Activated T-helper 2 cell treated with anti-CD3 and anti-CD28 coated beads, Interferon-gamma antibody, Interleukin-2, Interleukin-4, amounts not matched to agents 10 μg/mL and 5 μg/mL and 100 μg/mL, durations not matched to agents 14 hours and 24 hours and 36 hours (primary cell): ENCODE measurements at places on chromosomes 11 and 22.

GRCh38 chr11:104127828-104128227 is 36.1 kb downstream of the PDGFD start:
- DNase-seq, result no peak

GRCh38 chr11:96366024-96366423 is 23.0 kb upstream of the MAML2 start:
- no peak for DNase-seq

- DNase-seq, result no peak
Observed at GRCh38 chr11:70661761-70662501, 263.6 kb downstream of the CTTN start.

DNA sequence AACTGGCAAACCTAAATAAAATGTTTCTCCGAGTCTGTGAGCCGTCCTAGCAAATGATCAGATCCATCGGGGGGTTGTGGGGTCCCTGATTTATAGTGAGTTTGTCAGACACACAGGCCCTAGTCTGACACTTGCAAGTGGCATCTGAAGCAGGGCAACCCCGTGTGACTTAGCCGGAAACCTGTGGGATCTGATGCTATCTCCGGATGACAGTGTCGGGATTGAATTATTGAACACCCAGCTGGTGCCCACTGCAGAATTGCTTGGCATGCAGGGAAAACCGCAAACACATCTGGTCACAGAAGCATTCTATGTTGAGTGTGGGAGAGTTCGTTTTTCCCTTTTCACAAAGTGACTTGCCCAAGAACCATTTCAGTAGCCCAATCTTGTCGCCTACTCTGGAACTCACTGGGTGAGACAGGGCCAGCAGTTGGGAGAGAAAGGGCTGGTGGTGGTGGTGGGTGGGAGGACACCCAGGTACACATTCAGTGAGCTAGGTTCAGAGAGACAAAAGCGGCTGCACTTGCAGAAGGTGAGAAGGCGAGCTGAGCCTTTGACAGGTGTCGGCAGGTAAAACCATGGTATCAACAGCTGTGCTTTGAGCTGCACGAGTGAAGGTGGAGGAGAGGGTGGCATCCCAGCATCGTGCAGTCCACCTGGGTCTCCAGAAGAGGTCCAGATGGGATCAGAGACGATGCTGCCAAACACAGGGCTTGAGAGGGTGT is 33.7 kb upstream of the B3GAT1 start:
- DNase-seq, result no peak

DNA sequence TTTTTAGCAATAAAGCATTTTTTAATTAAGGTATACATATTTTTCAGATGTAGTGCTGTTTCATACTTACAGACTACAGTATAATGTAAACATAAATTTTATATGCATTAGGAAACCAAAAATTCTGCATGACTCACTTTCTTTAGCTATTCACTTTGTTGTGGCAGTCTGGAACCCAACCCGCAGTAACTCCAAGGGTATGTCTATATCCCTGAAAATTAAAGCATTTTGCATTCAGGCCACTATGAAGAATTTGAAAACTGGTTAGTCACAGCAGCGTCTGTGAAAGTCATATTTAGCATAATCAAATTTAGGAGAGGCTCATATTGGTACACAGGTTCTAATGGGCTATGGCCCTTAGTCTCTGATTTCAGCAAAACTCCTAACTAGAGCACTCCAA is 46.8 kb downstream of the BBOX1 start:
- no peak for DNase-seq

- no peak for DNase-seq
Observed at GRCh38 chr11:91258876-91259275, 965.7 kb upstream of the FAT3 start.

DNA sequence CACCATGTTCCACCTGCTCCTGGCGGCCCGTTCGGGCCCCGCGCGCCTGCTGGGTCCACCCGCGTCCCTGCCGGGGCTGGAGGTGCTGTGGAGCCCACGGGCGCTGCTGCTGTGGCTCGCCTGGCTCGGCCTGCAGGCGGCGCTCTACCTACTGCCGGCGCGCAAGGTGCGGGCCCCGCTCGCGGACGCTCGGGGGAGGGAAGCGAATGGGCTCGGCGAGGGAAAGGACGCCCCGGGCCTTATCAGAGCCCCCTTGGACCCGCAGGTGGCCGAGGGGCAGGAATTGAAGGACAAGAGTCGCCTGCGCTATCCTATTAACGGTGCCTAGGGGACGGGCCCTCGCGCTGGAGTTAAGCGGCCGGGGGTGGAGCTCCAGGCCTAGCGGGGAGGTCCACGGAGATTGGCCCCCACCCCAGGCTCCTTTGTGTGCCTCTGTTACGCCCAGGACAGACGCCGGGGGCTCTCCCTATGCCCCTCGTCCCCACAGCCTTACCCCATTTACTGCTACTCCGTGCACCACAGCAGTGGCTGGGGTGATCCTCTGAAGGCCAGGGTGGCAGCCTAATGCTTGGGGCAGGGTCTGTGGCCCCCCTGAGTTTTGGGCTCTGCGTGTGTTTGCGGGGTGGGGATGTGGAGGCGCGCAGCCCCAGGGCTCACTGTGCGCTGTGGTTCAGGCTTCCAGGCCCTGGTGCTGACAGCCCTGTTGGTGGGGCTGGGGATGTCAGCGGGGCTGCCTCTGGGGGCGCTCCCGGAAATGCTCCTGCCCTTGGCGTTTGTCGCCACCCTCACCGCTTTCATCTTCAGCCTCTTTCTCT is 1.1 kb downstream of the TM7SF2 start:
- DNase-seq, result peak; percentile 73

GRCh38 chr11:47981667-47982404 is 1.5 kb downstream of the PTPRJ start:
- DNase-seq, result no peak

GRCh38 chr22:37248251-37248650 is 4.2 kb upstream of the RAC2 start:
- no peak for DNase-seq

- no peak for DNase-seq
Observed at GRCh38 chr11:91653079-91653754, 571.4 kb upstream of the FAT3 start.

- DNase-seq, result no peak
Observed at GRCh38 chr11:112260490-112260889, at the start of gene PLET1. TSS of gene PLET1 (minus strand) at chr11:112260860. CDS start at chr11:112260589, 271 bp downstream.

- DNase-seq, result no peak
Observed at GRCh38 chr22:46029574-46030200, 52.7 kb upstream of the WNT7B start.

GRCh38 chr22:39952347-39952746 is 7.8 kb upstream of the TMA7B start:
- DNase-seq, result no peak

GRCh38 chr11:6417907-6418556 is 862 bp downstream of the APBB1 start:
- no peak for DNase-seq

GRCh38 chr11:19719960-19720359 is 7.3 kb downstream of the NAV2 start:
- DNase-seq, result no peak

DNA sequence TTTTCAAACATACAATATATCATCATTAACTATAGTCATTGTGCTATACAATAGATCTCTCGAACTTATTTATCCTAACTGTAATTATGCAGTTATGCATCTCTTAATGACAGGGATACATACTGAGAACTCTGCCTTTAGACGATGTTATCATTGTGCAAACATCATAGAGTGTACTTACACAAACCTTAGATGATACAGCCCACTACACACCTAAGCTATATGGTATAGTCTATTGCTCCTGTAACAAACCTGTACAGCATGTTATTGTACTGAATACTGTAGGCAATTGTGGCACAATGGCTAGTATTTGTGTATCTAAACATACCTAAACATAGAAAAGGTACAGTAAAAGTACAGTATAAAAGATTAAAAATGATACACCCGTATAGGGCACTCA is 27.4 kb upstream of the NRGN start:
- no peak for DNase-seq

- no peak for DNase-seq
Observed at GRCh38 chr11:6646576-6646917, 9.1 kb downstream of the DCHS1 start.

DNA sequence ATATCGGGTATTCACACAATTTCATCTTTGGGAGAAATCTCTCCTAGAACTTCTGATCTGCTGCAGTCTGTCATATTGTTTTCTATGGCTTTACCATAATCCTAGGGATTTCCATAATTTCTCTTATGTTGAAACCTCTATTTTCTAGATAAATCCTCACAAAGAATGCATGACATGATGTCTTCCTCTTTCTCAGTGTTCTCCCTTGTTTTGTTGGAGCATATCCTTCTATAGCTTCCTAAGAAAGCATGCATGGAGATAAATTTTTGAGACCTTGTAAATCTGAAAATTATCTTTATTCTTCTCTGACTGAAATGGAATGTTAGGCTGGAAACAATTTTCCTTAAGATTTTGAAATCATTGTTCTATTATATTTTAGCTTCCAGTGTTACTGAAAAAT is 115.5 kb downstream of the WNT11 start:
- no peak for DNase-seq

DNA sequence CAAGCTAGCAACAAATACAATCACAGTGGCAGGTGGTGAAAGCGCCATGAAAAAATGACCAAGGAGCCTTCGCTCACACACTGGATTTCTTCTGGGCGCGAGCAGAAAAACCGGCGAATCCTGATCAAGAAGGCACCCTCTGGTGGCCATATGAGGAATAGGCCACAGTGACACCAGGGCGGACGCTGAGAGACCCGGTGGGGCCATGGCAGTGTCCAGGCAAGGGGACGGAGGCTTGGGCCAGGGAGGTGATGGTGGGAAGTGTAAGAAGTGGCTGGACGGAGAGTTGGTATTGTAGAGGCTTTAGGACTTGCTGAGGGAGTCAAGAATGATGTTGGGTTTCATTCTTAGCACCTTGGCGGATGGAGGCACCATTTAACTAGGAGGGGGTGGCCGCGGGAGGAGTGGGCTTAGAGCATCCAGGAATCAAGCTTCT is 16.9 kb upstream of the RAC2 start:
- no peak for DNase-seq

DNA sequence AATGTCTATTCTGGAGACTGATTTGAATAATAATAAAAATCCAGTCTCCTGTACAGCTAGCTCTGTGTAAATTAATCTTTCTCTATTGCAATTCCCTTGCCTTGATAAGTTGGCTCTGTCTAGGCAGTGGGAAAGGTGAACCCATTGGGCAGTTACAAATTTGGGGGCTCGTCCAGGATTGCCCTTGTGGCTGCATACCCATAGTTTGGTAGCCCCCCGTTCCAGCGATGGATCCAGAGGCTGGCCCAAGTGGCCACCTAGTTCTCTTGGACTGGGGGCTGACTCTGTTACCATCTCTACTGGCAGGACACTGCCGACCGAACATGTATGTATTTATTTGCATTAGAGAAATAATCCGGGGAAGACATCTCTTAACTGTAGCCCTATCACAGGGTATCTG is 326.2 kb upstream of the PDGFD start:
- DNase-seq, result no peak

DNA sequence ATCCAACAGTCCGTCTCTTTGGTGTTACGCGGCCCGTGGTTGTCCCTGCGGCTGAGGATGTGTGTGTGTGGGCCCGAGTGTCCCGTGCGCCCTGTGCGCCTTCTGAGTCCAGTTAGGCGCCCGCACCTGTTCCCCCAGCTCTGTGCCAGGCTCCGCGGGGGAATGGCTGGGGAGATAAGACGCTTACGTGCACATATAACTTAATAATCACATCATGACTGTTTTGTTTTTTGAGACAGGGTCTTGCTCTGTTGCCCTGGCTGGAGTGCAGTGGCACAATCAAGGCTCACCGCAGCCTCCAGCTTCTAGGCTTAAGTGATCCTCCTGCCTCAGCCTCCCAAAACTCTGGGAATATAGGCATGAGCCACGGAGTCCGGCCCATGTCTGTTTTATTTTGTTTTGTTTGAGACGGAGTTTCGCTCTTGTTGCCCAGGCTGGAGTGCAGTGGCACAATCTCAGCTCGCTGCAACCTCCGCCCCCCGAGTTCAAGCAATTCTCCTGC is 817 bp downstream of the ARL2 start:
- no peak for DNase-seq

GRCh38 chr22:19799322-19800190 is 39.0 kb downstream of the TBX1 start:
- DNase-seq, result no peak

- DNase-seq, result no peak
Observed at GRCh38 chr11:75816561-75817239, 1.7 kb downstream of the UVRAG start.

DNA sequence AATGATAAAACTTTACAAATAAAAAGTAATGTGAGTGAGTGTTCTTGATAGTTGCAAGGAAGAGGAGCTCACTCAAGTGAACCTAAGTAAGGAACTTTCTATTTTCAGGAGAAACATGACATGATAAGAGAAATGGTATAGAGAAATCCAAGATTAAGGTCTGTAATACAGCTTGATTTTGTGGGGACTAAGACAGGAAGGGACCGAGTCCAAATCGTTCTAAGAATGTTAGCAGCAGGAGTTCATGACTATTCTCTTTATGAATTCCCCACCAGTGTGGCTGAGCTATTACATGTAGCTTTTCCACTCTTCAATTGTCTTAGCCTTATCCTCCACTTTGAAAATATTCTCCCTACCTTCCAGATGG is 698.6 kb upstream of the ARHGAP42 start:
- no peak for DNase-seq

DNA sequence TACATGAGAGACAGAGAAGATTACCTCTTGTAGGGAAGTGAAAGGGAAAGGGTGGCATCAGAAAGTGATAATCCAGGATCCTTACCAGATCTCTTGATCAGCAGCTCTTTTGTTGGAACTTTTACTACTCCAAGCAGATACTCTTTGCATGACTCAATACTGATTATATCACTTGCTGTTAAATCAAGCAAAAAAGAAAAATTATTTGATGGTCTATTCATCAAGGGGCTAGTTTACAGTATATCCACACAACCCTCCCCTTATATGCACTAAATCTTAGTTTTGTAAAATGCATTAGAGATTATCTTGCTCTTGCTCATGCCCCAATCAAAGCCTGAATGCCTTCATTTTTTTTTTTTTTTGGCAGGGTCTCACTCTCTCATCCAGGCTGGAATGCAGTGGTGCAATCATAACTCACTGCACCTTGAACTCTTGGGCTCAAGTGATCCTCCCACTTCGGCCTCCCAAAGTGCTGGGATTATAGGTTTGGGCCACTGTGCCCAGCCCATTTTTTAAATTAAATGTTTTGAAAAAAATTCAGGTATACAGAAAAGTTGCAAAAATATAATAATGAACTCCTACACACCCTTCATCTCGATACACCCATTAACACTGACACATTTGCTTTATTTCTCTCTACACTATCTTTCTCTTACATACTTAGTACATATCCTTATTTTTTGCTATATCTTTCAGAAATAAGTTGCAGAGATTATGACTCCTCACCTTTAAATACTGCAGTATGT is 76.1 kb upstream of the UCP3 start:
- DNase-seq, result no peak

GRCh38 chr22:24806663-24807001 is 621 bp downstream of the SGSM1 start:
- DNase-seq, result no peak
